NCI-H524 (cell line): ENCODE measurements at places on chromosomes 3 and 15.

DNA sequence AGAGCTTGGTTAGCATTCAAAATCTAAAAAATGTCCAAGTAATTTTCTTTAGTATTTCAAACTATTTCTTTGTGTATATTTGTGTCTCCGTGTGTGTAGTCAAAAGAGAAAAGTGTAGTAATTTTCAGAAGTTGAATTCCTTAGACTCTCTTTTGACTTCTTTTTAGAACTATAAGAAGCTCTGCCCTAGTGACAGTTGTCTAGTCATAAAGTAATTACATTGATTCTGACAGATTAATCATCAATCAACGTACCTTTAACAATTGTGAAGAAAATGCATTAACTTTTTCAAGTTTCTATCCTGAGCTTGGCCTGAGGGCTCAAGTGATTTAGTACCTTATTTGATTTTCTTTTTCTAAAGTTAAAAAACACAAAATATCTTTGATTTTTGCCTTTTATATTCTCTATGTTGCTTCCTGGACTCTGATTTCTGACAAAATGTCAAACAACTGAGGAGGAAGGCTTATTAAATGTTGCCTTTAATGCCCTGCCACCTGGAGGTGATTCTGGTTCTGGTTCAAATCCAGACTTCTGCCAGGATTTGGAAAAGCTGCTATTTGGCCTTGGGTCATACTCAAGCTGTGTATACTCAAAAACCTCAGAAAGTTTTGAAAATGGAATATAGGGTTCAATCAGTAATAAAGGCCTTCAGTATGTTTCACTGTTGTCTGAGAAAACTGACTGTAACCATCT, 653.6 kb downstream of the NSUN3 start:
- peak; percentile 7 for DNase-seq

DNA sequence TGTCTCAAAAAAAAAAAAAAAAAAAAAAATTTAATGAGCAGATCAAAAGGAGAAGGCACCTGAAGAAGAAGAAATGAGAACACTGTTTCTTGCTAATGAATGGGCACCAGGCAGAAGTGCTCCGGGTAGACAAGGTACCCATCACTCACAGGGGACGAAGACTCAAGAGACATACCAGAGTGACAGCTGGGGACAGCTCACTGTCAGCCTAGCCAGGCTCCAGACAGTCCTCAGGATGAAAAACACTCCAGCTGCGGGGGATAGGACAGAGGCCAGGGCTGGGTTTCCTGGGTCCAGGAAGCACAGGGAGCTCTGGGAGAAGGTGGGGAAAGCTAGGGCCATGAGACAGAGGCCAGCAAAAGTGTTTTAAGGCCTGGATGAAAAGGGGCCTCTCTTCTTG, 48.5 kb upstream of the PARL start:
- DNase-seq, result no peak

DNA sequence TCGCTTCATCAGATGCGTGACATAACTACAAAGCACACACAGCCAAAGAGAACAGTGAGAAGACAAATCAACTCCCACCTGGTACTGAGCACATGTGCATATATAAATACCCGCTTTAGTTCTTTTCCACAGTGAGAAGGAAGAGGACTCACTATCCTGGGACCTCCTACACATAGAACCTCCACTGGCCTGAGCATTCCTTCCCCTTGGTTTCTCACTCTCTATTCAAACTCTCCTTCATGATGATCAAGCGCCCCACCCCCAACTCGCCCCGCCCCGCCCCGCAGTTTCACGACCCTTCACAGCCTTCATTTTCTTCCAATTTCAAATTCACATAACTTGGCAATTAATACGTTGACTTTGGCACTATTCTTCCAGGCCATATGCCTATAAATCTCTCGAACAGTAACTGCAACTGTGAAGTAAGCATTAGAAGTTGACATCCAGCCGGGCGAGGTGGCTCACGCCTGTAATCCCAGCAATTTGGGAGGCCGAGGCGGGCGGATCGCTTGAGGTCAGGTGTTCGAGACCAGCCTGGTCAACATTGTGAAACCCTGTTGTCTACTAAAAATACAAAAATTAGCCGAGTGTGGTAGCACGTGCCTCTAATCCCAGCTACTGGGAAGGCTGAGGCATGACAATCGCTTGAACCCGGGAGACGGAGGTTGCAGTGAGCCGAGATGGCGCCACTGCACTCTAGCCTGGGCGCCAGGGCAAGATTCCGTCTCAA, 1.1 kb downstream of the RPS17 start:
- no peak for DNase-seq

- DNase-seq, result no peak
Measured at GRCh38 chr3:107062787-107063186, 314.5 kb upstream of the CCDC54 start.

GRCh38 chr3:60536420-60536819, 714.8 kb downstream of the FHIT start:
- no peak for DNase-seq

- no peak for DNase-seq
Measured at GRCh38 chr15:89445518-89445917, 50.9 kb downstream of the RHCG start.

GRCh38 chr3:103169289-103169688, 734.5 kb downstream of the ZPLD1 start:
- no peak for DNase-seq

- no peak for DNase-seq
Measured at GRCh38 chr3:18439281-18439680, 14.1 kb upstream of the SATB1 start.

GRCh38 chr3:41159588-41160189, 39.6 kb upstream of the CTNNB1 start:
- no peak for DNase-seq

- DNase-seq, result no peak
Measured at GRCh38 chr3:186925826-186926225, 4.5 kb upstream of the ST6GAL1 start.

DNA sequence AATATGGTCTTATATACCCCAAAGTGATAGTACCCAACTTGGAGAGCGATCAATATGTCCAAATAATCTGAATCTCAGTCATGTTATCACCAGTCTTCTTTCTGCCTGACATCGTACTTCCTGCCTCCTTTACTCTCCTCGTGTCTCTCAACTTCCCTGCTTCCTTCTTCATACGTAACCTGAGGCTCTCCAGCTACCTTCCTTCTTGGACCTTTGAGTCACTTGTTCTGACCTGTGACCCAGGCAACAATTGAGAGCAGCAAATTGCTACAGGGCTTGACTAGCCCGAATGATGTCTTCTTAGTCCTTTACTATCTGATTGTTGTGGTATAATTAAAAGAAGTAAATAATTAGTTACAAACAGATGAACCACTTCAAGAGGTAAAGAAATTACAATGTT, 145.9 kb upstream of the MBNL1 start:
- DNase-seq, result no peak

- DNase-seq, result no peak
Measured at GRCh38 chr3:33250712-33251111, 26.5 kb upstream of the FBXL2 start.

DNA sequence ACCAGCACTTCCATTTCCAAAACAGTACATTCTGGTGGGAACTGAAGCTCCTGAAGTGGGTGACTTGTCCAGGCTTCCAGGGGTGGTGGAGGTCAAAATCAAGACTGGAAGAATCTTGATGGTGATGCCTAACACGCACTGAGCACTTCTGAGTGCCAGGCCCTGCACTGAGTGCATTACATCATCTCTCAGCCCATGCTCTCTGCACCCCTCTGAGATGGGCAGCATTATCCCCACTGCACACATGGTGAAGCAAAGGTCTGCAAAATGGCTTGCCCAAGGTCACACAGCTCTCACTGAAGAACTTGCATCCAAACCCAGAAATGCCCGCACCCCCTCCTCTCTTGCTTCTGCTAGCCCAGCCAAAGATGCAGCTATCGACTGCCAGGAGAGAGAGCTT, 36.9 kb downstream of the NTRK3 start:
- no peak for DNase-seq

- DNase-seq, result no peak
Measured at GRCh38 chr15:85414037-85414436, 33.6 kb downstream of the AKAP13 start.

DNA sequence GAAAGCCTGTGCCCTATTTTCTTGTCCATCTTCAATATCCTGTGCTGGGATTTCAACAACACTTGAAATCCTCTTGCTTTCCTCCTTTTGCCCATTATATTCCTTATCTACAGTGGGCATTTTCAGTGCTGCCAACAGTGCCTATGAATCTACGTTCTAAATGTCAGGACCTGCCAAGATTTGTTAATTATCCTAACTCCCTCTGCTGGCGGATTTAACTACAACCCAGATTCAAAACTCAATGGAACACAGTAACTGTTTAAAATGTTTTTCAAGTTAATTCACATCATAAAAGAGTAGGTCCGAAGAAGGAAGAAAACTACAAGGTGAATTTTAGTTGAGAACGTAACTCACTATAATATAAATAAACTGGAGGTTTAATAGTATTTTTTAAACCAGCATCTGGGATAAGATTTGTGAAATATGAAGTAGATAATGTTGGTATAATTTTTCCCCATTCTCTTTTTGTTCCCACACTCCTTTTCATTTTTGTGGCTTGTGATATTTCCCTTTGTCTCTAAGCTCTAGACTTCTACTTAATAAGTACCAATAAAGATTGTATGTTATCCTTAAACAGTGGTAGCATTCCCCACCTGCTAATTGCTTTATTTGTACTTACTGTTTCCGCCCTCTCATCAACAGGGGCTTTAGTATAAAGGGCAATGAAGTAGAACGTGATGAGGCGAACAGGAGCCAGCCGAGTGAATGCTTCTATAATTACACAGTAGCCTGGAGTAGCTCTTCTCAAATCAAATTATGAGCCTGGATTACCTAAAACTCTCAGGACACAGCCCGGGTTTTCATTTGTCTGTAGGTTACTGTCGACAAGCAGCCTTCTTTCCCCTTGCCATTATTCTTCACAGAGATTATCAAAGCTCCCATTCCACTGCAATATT, 302.5 kb upstream of the ATP11B start:
- DNase-seq, result peak; percentile 77

GRCh38 chr3:37321377-37321781, 147.0 kb upstream of the LRRFIP2 start:
- no peak for DNase-seq

GRCh38 chr3:113057117-113057516, 66.3 kb downstream of the GTPBP8 start:
- DNase-seq, result no peak

DNA sequence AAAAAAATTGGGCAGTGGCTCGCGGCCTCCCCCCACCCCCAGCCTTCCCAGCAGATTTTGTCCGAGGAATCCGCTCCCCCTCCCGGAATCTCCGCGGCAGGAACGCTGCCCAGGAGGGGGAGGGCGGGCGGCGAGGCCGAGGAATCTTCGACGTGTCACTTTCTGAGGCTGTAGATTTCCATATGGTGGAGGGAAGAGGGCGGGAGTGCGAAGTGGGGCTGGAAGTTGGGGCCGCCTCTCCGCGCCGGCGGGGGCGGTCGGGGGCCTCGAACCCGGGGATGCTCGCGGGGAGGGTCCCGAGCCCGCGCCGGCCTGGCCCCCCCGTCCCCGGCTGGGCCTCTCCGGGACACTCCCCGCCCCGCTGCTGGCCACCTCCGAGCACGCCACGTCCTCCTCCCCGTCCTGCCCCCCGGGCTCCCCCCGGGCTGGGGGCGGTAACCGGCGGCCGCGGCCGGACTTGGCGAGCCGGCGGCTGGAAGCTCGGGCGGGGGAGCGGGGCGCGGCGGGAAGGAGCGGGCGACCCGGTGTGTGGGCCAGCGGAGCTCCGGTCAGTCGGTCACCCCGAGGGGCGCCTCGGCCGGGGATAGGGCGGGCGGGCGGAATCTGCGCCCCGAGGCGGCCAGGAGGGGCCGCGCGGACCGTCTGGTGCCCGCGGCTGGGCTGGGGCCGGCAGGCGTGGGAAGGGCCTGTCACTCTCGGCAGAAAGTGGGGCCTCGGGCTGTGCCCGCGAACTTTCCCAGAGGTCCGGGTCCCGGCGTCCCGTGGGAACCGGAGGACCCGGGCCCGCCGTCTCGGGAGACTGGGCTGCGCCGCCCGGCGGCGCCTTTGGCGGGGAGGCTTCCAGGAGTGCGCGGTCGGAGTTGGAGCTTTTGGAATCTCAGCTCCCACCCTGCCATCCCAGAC, 951 bp downstream of the FNDC3B start:
- peak; percentile 15 for DNase-seq

GRCh38 chr3:56197259-56197965, 270.9 kb downstream of the ERC2 start:
- no peak for DNase-seq

DNA sequence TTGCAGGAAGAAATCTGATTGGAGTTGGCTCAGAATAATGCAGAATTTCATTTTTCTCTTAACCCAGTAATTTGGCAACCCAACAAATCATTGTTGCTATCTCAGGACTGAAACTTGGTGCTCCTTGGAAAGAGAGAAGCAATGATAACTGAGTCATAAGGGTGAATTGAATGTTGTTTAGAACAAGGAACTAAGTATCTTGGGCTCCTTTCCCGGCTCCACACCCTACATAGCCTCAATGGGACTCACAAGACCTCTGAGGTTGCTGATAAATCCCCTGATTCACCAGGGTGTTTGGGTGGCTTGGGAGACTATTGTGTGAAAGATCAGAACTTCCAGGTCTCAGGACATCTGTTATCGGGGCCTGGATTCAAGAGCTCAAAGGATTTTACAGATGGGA, 7.8 kb upstream of the RAB8B start:
- peak; percentile 35 for DNase-seq

GRCh38 chr15:101489599-101490407, at the start of gene PCSK6:
TSS of gene PCSK6 (minus strand) at chr15:101489707. CDS start at chr15:101489670, 37 bp downstream.
- DNase-seq, result no peak

- no peak for DNase-seq
Measured at GRCh38 chr15:56996093-56996492, 77.6 kb downstream of the TCF12 start.

GRCh38 chr3:129016356-129016719, 15.2 kb downstream of the EFCC1 start:
- DNase-seq, result peak; percentile 81

DNA sequence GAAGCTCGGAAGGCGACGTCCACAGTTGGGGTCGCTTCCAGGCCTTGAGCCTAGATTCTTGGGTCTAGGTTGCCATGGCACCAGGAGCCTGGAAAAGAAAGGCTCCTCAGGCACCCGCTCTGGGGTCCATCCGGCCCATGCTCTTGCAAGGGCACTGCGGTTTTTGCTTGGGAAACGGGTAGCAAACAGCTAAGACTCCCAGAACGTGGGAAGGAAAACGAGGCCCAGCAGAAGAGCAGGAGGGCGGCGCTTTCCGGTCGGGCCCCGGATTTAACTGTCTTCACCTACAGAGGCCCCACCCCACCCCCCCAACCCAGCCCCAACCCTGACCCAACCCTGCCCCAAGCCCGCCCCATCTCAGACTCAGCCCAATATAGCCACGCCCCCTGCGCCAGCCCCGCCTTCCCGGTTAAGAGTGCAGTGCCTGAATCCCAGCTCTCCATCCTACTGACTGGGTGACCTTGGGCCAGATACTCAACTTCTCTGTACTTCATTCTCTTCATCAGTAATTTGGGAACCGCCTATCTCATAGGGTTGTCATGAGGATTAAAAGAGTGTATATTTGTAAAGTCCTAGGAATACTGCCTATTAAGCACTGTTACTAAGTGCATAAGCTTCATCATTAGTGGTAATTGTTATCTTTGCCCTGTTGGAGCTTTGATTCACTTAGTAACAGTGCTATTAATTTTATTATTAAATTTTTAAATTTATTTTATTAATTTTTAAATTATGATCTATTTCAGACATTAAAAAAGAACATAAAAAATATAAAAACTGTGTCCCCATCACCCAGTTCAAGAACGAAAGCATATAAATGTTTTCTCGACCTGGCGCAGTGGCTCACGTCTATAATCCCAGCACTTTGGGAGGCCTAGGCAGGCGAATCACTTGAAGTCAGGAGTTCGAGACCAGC, 28.4 kb upstream of the SMAD6 start:
- DNase-seq, result no peak

- peak; percentile 89 for DNase-seq
Measured at GRCh38 chr3:98893740-98894139, 7.8 kb downstream of the DCBLD2 start.

GRCh38 chr15:76987896-76988860, 6.7 kb upstream of the PSTPIP1 start:
- no peak for DNase-seq
